NB4 (cell line): ENCODE measurements at places on chromosomes 5 and 9.

- DNase-seq = no peak
Measured at GRCh38 chr5:36407396-36407795, 105.7 kb upstream of the RANBP3L start.

DNA sequence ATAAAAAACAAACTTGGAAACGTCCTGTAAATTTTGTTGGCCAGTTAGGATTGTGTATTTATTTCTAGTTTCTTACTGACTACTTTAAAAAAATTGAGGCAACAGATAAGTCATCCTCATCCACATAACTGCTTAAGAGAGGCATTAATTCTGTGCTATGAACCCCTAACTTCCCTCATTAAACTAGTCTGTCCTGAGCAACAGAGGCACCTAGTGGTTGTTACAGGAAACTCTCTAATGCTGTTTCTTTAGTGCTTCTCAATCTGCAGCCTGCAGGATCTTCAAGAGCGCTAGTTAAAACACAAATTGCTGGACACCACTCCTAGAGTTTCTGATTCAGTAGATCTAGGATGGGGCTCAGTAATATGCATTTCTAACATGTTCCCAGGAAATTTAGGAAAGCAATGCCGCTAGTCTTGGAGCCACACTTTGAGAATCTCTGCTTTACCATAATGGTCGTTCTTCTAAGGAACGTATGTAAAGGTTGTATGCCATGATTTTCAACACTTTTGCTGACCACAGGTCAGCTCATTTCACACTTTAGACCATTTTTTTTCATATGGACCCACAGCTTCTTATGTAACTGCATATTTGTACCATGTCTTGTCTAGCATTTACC, 410.1 kb upstream of the SMARCA2 start:
- DNase-seq = peak; percentile 70

DNA sequence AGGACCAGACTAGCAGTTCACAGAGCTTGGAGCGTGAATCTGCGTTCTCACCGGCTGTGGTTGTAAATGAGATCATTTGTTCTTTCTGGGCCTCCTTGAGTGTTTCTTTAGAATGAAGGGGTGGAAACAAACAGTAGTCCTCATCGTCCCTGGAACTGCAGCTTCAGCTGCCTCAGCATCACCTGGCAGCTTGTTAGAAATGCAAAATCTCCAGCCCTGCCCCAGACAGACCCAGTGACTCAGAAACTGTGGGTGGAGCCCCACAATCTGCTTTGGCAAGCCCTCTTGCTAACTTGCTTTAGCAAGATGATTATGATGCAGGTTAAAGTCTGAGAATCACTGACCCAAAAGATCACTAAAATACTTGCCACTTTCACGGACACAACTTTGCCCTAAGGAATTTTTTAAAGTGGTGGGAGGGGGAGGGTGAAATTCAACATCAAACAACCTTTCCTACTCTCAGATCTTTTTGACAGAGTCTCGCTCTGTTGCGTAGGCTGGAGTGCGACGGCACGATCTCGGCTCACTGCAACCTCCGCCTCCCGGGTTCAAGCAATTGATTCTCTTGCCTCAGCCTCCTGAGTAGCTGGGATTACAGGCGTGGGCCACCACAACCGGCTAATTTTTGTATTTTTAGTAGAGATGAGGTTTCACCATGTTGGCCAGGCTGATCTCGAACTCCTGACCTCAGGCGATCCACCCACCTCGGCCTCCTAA, 86.0 kb downstream of the BRINP1 start:
- no peak for DNase-seq

DNA sequence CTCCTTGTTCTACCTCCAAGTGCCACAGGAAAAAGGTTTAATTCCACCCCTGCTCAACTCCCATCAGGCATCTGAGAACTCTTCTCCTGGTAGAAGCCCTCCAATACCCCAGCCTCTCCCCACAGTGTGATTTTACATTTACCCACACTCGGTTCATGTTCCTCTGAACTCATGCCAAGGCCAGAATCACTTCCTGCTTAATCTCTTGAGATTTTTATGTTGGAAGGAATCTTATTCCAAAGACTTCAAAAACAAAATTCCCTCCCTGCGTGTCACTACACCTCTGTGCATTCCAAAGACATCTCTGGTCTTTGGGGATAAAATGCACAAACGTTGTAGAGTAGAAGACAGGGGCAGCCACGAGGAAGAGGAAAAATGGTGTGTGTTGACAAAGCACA, 186.8 kb downstream of the ACTL7B start:
- DNase-seq = no peak

DNA sequence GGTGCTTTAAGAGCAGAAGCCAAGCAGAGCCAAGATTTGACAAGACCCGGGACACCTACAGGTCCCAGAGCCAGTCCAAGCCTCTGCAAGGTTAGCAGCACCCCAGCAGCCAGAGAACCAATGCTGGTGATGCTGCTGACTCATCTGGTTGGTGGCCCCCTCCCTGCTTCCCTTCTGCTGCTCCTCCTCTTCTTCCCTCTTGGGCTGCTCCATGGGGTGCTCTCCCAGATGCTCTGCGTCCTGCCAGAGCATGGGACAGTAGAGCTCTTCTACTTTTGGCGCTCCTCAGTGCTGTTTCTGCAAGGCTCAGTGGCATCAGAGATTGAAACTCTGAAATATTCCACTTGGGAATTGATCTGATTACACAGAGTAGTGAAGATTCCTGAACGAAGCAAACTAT, 76.1 kb upstream of the SAP30L start:
- DNase-seq = no peak

DNA sequence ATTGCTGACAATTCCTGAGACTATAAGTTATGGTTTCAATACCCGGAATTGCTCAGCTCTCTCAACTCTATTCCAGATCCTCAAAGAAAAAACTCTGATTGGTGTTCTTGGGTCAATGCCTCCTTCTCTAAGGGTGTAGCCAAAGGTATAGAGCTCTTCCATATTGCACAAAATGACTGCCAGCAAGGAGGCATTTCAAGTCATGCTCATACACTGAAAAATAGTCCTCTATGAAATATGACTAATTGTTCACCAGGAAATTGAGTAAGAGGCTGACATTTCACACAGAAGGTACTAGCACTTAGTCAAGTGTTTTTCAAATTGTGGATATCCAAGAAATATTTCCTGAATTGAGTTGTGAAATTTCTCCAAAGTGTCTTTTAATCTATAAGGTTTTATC, 111.1 kb upstream of the KLF9 start:
- peak; percentile 55 for DNase-seq

- no peak for DNase-seq
Measured at GRCh38 chr9:124427281-124427680, 12.0 kb upstream of the PSMB7 start.

GRCh38 chr9:69812068-69813000, 8.3 kb upstream of the CFAP95 start:
- DNase-seq = no peak

- DNase-seq = peak; percentile 24
Measured at GRCh38 chr5:120464627-120465435, 731 bp downstream of the PRR16 start.

DNA sequence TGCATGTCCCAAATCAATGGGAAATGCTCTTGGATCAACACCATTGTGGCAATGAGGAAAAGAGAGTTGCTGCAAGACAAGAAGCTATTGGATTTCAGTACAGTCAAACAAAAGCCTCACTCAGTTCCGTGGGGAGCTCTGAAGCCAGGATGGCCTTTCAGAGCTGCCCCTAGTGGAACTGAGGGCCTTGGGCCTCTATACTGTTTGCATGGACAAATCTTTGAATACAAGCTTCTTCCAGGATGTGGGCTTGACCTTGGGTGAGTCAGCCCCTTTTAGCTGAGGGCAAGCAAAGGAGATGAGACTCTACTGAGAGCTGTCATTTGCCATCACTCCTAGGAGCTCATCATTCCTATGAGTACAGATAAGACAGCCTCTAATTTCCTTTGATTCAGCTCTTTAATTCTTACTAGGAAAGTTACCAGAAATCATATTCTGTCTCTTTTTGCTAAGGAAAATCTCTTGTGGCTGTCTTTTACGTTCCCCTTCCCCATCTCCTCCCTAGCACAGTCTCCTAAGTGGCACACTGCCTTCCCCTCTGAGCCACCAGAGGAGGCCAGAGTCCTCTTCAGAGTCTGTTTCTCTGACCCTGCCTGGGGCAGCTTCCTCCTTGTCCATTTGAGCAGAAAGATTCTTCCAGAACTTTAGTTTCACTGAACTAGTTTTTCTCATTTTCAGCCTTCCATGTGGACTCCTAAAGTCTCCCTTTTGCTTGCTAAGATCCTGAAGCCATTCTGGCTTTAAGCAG, 168.8 kb upstream of the POC5 start:
- peak; percentile 9 for DNase-seq
